ENCODE measurements at places on chromosomes 2 and 18.

DNA sequence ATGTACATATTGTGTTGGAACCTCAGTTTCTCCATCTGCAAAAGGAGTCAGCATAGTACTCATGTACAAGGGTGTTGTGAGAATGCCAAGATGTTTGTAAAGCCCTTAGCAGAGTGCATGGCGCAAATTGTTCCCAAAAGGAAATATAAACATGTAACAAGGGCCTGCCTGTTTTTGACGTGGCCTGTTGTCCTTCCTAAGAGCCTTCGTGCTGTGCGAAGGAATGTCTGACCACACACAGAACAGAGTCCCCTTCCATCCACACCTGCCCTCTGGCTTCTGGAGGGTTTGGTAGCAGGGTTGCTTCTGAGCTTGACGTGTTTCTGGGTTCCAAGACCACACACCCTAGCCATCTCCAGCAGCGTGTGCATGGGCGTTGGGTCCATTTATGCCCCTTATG is 34.9 kb downstream of the CABLES1 start:
- no peak for DNase-seq

GRCh38 chr18:63286926-63287325 is 32.6 kb downstream of the BCL2 start:
- DNase-seq: no peak

GRCh38 chr18:23134780-23135549 is at the start of gene CABLES1:
TSS of gene CABLES1 (plus strand) at chr18:23135485. CDS start at chr18:23135763, 278 bp downstream.
- no peak for DNase-seq

GRCh38 chr2:234218266-234219045 is 168.0 kb downstream of the SPP2 start:
- DNase-seq: no peak

DNA sequence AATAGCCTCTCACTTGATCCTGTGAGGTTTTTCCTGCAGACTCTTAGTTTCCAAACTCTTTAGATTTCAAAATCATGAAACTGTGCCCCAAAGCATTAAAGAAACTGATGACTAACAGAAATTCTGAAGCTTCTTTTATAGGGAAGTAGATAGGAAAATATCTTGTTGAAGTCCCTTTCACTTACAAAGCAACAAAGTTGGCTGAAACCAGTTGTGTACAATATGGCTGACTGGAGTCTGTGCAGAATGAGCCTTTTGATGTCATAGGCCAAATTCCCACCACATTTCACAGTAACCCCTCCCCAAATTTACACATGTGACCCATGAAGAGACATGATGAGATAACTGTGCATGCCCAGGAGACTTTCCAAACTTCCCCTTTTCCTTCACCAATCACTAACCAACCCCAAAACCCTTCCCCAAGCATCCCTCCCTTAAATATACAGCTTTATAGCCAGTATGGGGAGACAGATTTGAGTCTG is 61.7 kb upstream of the NCK2 start:
- no peak for DNase-seq

GRCh38 chr2:121599963-121600651 is 49.2 kb downstream of the CLASP1 start:
- no peak for DNase-seq

GRCh38 chr2:176561706-176562105 is 292.5 kb downstream of the MTX2 start:
- DNase-seq: no peak

GRCh38 chr2:64295326-64296139 is 151.3 kb upstream of the PELI1 start:
- no peak for DNase-seq

GRCh38 chr18:12593866-12594265 is 64.0 kb downstream of the SPIRE1 start:
- DNase-seq: no peak

DNA sequence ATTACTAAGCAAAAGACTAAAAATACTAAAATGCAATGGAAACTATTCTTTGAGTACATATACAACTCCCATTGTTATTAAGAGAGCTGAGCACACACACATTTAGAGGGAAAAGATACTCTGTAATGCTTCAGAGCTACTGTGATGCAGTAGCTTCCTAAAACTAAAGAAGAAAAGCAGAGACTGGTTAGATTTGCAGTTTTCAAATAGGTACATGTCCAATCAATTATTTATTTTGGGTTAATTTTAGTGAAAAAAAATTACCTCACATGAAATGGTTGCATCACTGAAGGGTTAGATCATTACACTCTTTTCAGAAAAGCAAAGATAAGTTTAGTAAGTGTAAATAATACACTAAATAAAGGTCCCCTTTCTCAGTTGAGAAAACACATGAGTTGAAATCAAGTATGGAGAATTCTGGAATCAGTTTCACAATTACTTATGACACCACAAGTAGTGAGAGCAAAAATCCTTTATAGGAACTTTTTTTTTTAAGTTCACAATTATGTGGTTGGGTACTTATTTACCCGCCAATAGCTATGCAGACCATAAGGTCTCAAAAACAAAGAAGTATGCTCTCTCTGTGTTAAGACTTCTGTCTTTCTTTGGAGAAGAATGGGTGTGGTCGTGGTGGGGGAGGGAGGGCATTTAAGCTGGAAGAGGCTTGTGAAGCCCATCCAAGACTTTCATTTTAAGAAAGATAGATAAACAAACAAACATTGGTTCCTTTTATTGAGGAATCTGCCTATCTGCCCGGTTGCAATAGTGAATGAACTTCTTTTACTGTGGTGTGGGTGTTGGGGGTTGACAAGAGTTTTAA is 25.3 kb upstream of the SERTAD2 start:
- DNase-seq: no peak

DNA sequence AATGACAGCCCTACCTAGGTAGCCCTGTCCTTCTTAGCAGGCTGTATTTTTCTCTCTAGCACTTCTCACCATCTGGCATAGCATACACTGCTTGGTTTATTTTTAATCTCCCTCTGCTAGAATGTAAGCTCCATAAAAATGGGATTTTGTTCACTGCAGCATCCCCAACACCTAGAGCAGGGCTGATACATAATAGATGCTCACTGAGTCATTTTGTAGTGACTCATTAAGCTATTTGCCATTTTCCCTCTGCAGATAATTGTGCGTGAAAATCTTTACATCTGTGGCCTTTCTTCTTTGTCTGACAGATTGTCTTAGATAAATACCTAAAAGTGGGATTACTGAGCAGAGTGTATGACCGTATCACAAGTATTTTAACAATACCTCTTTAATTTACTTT is 82.5 kb downstream of the CERS6 start:
- DNase-seq: no peak

DNA sequence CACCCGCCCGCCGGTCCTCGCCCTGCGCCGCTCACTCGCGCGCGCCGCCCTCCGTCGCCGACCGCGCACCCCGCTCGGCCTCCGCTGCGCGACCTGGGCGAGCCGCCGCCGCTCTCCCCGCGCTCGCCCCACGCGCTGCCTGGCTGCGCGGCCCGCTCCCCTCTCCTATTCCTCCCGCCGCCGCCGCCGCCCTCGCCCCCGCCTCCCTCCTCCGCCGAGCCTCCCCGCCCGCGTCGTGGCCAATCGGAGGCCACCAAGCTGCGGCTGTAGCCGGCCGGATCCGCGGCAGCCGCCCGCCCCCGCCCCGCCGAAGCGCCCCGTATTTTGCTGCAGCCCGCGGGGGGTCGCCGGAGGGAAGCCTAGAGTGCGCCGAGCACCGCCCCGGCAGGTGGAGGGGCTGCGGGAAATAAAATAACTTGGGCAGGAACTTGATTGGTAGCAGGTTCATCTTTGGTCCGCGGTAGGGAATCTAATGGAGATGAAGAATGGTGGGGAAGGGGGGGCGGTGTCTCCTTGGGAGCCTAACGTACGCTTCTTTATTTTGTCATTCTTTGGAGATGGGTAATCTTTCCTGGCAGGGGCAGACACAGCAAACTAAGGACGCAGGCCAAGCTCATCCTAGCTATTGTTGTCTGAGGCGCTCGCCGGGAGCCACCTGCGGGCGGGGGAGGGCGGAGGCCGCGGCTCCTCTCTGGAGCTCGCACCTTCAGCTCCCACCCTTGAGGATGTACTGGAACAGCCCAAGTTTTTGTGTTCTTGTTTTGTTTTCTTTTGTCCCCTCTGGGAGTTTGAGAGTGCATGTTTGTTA is 1.1 kb upstream of the CDH2 start:
- DNase-seq: no peak

GRCh38 chr2:138298900-138299299 is 202.7 kb upstream of the SPOPL start:
- no peak for DNase-seq

- no peak for DNase-seq
These were observed 71.1 kb downstream of the ANKRD44 start for GRCh38 chr2:197239434-197239833.

GRCh38 chr2:72116081-72116533 is 31.6 kb downstream of the CYP26B1 start:
- no peak for DNase-seq

GRCh38 chr2:177600917-177601316 is 208.3 kb downstream of the AGPS start:
- DNase-seq: no peak

DNA sequence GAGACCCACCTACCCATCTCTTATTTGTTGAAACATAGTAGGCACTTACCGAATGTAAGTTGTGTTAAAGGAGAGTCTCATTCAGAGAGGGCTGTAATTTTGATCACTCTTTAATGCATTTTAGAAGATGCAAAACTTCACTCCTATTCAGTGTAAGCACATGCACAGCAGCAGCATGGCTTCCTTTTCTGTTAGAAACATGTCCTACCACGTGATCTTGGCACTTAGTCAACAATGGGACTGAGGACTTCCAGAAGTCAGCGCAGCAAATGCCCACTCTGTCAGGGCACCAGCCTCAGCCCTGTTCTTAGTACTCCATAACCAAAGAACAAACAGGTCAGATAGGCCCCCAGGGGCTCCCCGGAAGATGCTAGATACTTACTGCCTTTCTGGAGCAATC is 456.5 kb downstream of the METTL4 start:
- DNase-seq: no peak

DNA sequence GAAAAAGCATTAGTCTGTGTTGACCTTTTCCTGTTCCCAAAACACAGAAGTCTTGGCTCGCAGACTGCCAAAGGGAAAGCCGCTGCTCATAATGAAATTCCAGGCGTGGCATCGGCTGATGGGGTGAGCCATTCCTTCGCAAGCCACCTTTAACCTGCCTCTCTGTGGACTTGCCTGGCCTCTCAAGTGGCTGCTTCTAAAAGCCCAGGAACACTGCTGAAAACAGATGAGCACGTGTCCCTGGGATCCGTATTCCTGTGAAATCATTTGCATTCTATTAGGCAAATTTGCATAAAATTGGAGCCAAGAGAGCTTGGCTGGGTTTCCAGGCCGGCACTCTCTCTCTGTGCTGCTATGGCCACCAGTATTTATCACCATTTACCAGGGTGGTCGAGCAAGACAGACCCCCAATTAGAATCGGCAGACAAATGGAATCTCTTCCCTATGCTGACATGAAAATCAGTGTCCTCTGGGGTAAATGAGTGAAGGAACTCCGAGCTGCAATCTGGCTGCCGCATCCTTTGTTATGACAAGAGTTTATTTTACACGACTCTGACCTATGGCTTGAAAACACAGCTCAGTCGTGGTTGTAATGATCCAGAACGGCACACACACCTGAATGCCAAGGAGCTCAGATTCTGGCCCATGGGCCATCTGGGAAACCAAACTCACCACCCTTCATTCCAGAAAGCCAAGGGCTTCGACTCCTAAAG is 21.7 kb downstream of the BCL2 start:
- DNase-seq: no peak

DNA sequence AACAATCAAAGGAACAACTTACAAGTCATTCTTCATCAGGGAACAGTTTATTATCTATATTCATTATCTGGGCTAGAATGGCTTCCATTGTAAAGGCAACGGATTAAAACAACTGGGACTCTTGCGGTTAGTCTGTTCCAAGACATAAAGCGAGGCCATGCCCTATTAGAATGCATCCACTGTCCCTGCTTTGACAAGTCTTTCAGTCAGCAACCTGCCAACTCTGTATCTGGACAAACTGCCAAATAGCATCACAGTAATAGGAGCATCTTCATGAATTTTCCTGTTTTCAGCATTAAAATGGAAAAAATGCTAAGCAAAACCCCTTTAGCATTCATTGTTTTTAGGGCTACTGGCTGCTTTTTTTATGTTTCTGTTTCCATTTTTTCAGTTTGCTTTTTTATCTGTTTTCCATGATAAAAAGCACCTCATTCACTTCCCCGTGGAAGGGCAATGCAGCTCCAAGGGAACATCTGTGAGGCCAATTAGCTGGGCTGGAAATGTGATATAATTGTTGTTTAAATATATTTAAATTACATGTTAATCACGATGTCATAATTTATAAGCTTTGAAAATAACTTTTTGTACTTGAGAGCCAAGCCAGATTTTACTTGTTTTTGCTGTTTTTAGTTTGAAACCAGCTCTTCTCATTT is 834.3 kb downstream of the CPS1 start:
- no peak for DNase-seq

GRCh38 chr2:156192468-156192867 is 140.1 kb downstream of the NR4A2 start:
- no peak for DNase-seq

DNA sequence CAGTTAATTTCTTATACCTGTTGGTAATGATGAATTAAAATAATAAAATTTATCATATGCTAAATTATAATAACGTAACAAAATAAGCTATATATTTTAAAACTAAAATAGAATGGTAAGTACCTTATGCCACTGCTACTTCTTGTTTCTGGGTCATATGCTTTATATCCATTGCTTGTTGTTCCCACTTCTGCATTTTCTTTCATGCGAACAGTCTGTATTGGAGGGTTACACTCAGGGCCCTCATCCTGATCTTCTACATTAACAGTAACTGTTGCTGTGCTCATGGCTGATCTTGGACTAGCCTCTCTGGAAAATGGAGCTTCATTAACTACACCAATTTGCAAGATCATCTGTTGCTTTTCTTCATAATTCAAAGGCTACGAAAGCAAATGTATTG is 22.2 kb downstream of the DSC2 start:
- DNase-seq: no peak

- DNase-seq: no peak
These were observed 156.9 kb downstream of the LRRTM1 start for GRCh38 chr2:80147690-80148089.

- DNase-seq: no peak
These were observed 30.5 kb downstream of the ZAP70 start for GRCh38 chr2:97743913-97744312.
